Activated B cell treated with CpG ODN at 0.5 μM for 24 hours (primary cell): ENCODE measurements at places on chromosomes 12 and 14.

- DNase-seq = no peak
Observed at GRCh38 chr12:93689076-93689834, 12.1 kb downstream of the CRADD start.

DNA sequence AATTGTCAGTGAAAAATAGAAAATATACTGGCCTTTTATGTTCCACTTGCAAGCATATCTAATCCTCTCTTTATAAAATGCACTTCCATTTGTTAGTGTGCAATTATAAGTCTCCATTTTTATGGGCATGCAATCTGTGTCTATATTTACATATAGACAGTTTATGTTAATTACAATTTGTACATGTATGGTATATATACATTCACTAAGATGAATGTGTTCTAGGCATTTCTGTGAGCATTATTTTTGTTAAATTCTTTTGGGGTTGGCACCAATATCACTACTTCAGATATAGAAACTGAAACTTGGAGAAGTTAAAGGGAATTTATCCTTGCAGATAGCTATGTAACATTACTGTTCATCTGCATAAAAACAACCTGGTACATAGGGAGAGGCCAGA lies 470.8 kb upstream of the LMO3 start:
- DNase-seq = no peak

DNA sequence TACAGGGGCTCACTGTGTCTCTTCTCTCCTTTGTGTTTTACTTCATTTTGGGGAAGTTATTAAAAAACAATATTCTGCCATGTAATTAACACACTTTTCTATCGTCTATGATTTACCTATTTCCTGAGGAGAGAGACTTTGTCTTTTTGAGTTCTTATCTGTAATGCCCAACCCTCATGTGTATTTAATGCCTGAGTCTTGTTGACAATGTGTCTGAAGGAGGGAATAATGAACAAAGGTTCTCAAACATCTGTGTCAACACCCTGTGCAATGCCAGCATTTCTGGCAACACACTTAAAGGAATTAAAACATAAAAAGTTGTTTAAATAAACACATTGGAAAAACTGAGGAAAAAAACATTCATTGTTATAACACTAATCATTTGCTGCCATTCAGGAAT lies 147.1 kb downstream of the SLC15A5 start:
- no peak for DNase-seq

DNA sequence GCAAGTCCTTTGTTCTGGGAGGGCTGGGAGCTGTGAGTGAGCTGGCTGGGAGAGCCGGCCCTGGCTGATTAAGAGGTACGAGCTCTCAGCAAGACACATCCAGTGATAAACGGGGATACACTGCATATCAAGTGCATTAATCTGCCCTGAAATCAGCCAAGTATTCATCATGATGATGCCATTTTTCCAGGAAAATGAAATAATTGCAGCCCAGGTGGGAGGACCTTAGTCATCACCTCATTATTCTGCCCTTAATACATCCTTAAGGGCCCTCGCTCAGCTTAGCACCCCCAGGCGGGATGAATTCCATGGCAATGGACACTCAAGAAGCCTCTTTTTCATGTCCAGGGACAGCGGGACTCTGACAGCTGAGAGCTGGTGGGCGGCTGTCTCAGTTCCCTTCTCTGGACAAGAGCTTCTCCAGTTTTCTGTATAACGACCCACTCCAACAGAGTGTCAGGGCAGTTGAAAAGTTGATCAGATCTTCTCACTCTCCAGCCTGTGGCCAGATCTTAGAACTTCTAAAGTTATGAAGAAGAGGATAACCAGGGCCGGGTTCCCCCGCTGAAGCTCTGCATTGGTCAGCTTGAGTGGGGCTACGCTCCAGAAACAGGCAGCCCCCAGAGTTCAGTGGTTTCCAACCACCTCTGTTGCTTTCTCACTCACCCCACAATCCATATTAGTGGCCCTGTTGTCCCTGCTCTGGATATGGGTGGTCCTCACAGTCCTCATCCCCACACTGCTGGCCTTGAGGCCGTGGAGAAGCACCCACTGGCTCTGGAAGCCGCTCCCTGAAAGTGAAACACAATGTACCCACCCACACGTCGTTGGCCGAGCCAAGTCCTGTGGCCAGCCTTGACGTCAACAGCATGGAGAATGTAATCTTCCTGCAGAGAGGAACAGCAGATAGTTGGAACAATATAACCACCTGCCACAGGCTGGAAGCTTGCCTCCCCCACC lies 306.2 kb upstream of the DIO3 start:
- no peak for DNase-seq

DNA sequence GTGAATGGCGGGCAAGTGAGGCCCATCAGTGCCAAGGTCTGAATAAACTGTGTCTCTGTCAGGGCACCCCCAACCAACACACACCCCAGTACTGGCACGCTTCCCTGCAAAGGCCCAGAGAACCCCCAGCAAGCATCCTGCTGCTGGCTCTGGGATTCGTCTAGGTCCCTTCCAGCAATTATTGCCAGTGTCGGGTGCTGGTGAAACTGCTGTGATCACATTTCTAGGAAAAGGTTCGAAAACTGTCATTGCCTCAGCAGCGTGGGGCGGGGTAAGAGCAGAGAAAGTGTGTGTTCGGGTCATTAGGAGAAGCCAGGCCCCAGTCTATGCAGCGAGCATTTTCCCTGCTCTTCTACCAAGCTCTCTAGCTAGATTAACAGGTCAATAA lies 2.5 kb downstream of the FAM222A start:
- no peak for DNase-seq

DNA sequence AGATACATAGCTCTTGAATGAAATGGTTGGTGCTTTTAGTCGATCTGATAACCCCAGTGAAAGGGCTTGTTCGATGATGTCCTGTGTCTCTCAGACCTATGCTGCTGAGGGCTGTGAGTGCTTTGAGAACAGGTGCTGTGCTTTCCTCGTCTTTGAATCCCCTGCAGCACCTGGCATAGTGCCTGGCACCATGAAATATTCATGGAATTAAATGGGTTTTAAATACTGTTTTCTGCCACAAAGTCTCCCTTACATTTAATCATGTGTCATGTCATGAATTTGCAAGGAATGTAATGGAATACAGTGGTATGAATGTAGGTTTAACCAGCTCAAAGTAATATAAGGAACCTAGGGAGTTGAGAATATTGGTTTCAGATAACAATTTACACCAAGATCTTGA lies 220.5 kb upstream of the PRICKLE1 start:
- no peak for DNase-seq

- DNase-seq = no peak
Observed at GRCh38 chr14:35234012-35234805, 58.0 kb upstream of the PSMA6 start.

GRCh38 chr12:30953951-30954751 lies 27.6 kb downstream of the TSPAN11 start:
- no peak for DNase-seq

DNA sequence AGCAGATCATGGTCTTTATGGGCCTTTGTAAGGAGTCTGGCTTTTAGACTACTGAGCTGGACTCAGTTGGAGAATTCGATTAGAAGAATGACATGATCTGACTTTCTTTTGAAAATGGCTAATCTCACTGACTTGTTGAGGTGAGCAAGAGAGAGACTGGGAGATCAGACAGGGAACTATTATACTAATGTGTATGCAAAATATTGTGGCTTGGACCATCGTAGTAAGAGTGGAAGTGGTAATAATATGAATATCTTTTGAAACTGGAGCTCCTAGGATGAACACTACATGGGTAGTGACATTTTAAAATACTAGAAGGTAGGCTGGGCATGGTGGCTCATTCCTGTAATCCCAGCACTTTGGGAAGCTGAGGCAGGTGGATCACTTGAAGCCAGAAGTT lies 56.2 kb upstream of the CCT2 start:
- DNase-seq = no peak

DNA sequence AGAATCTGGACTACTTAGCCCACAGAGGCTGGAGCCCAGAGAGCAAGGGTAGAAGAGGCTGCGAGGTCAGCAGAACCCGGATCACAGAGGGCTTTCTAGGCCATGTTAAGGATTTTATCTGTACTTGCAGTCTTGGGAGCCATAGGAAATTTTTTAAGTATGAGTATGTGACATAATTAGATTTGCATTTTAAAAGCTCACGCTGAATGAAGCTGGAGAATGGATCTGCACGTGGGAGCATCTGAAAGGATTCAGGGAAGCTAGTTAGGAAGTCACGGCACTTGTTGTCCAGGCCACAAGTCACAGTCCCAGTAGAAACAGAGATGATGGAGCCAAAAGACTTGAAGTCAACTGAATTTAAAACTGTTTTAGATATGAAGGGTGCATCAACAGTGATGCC lies 14.1 kb downstream of the CORO1C start:
- DNase-seq = no peak

DNA sequence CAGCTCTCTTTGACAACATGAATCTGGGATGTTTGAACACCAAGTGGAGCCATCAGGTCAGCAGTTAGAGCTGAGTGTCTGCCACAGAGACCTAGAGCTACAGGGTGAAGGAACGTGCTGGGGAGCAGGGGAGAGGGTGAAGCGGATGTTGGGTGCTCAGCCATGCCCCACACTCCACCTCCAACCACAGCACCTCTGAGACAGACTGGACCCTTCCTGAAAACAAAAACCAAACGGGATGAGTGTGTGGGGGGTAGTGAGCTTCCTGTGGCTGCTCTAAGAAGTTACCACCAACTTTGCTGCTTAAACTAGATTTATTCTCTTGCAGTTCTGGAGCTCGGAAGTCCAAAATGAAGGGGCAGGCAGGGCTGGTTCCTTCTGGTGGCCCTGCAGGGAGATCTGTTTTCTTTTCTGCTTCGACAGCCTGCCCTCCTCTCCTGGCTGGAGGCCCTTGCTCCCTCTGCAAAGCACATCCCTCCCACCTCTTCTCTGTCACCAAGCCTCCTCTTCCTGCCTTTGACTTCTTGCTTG lies 5.6 kb upstream of the GOLGA3 start:
- DNase-seq = no peak

DNA sequence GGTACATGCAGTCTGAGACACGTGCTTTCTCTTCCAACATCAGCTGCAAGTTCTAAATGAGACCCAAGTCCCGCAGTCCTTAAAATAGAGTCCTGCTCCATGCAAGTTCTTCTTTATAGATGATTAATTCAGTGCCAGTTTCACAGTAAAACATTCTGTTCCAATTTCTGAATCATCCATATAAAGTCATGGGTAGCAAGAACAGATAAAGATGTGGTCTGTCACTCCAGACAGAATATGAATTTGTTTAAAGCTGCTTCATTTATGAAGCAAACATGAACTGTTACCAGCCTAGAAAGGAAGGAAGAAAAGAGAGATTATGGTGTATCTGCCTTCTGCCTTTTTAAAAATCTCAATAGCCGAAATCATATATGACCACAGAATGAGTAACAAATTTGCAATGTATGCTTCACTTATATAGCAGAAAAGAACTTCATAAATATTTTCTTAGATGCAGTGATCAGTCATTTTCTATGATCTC lies 83.3 kb downstream of the KITLG start:
- DNase-seq = no peak

- no peak for DNase-seq
Observed at GRCh38 chr12:46124132-46124847, 133.9 kb upstream of the SCAF11 start.

DNA sequence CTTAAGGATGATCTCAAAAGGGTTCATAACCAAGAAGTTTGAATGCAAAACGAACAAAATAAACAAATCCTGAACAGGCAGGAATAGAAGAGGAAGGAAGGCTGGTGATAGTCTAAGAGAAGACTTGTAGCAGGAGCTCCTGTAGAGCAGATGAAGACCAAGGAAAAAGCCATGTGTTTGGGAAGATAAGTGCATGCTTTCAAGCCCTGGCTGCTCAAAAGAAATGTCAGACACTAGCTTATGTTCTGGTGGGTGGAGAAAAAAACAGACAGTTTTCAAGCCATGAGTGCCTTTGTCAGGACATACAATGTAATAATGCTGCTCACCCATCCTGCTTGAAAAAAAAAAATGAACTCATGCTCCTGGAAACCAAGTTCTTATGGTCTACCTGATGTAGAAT lies 27.4 kb downstream of the TAOK3 start:
- no peak for DNase-seq

GRCh38 chr14:69376439-69376838 lies 21.7 kb downstream of the ERH start:
- no peak for DNase-seq

DNA sequence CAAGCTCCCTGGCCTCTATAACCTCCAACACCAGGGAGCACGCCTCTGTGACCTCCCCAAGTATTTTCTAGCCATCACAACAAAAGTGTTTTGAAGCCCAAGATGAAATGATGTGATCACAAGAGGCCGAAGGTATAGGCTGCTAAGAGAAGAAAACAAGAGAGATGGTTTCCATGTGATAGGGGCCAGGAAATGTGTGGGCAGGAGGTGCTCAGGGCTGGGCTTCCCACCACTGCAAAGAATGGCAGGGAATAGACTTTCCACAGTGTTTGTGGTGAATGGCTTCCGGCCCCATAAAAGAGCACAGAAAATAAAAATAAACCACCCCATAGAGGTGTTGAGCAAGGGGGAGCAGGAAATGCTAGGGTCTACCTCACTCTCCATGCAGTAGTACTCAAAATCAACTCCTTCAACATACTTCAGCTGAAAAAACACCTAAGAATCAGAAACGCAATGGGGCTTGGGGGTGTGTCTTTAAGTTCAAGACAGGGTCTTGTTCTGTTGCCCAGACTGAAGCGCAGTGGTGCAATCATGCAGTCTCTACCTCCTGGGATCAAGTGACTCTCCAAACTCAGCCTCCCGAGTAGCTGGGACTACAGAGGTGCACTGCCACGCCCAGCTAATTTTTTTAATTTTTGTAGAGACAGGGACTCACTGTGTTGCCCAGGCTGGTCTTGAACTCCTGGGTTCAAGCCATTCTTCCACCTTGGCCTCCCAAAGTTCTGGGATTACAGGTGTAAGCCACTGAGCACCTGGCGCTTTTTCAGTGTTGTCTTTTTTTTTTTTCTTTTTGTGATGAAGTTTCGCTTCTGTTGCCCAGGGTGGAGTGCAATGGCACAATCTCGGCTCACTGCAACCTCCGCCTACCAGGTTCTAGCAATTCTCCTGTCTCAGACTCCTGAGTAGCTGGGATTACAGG lies 27.1 kb downstream of the DAD1 start:
- DNase-seq = no peak

GRCh38 chr12:88184196-88184595 lies 42.1 kb downstream of the TMTC3 start:
- DNase-seq = no peak

DNA sequence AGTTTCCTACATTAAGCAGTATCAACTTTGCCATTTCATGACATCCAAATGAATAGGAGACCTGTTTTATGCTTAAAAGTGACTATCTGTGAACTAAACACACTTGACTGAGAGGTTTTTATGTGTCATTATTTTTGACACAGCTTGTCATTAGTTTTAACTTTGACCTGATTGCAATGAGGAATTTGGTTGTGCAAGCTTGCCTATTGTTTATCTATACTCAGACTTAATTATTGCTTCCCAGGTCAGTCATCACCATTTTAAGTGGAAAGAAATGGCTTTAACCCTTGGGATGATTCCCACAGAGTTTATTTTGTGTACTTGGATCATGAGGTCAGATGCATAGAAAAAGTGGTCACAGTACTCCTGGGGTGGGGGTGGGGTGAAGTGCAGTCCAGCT lies 171.0 kb upstream of the PRICKLE1 start:
- DNase-seq = no peak

GRCh38 chr14:34781242-34781641 lies 66.8 kb upstream of the CFL2 start:
- no peak for DNase-seq

- no peak for DNase-seq
Observed at GRCh38 chr12:26378711-26379110, 183.3 kb downstream of the SSPN start.
